ENCODE measurements at places on chromosomes 7 and 10.

GRCh38 chr7:38448584-38449234 is 175.3 kb upstream of the TARP start:
- no peak for DNase-seq

DNA sequence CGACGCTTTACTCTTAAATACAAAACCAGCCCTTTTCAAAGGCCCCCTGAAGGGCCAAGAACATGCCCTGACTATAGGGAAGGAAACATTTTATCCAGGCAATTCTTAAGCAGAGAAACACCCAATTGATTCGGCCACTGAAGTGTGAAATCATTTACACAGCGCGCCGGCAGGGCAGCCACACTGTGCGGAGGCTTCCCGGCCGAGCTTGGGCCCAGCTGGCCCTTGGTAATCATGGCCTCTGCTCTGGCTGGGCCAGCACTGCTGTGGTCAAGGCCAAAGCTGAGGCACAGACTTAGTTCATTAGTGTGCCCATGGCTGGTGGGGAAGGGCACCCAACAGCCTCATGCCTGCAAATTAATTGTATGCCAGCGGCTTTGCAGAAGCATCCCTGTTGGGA is 143.7 kb upstream of the HABP2 start:
- DNase-seq: no peak

DNA sequence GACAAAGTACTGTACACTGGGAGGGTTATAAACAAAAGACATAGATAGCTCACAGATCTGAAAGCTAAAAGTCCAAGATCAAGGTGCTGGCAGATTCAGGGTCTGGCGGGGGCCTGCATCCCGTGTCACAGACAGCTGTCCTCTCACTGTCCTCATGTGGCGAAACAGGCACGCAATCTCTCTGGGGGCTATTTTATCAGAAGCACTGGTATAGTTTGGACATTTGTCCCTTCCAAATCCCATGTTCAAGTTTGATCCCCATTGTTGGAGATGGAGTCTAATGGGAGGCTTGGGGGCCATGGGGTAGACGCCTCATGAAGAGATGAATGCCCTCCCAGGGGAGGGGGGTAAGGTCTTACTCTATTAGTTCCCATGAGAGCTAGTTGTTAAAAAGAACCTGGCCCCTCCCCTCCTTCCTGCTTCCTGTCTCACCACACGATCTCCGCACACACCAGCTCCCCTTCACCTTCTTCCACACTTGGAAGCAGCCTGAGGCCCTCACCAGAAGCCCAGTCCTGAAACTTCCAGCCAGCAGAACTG is 72.5 kb upstream of the UCN3 start:
- no peak for DNase-seq

- DNase-seq: no peak
These were observed 33.4 kb upstream of the FAM133B start for GRCh38 chr7:92623544-92623943.

DNA sequence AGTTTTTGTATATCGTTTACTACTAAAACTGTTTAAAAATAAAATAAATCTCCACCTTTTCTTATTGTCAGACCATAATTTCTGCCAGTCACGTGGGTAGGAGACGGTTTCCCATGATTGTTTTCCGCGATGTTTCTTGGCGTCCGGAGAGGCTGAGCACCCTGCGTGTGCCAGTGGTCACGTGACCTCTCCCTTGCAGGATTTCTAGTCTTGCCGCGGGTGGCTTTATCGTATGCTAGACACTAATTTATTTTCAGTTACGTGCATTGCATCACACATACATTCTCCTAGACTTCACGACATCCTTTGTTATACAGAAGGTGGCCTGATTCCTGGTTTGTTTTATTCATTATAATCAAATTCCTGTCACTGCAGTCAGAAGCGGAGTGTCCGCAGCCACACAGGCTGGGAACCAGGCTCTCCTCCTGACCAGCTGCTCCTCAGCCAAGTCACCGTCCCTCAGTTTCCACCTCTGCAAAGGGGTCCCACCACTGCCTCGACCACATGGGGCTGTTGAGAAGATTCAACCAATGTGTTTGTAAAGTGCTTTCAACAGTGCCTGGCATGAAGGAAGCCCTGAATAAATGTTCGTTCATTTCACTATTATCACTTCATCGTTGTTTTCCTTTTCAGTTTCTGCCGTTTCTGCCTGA is 203.2 kb upstream of the PPP2R2D start:
- no peak for DNase-seq

DNA sequence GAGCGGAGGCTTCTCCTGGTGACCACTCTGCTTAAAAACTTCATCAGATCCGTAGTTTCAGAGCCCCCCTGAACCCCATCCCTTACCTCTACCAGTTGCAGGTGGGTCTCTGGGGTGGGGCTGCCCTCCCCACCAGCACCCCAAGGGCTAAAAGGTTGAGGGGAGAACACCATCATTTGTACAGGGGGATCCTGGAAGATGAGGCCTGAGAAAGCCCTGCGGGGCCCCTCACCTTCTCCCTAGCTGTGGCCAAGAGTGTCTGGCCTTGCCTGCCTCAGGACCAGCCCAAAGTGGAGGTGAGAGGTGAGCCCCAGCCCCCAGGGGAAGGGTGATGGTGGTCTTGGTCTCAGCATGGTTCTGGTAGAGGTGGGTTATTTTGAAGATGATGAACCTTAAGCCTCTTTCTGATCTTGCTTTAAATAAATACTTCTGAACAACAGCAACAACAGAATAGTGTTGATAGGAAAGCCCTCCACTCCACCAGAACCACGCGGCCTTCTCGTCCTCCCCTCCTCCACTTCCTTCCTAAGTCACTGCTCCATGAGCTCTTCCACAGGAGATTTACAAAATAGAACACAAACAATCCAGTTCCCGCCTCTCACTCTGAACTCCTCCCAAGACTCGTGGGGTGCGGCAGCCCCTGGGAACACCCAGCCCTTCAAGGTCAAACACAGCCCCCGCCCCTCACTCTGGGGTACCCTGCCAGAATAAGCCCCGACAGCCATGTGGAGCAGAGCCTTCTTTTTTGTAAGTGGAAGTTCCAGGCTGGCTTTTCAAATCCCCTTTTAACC is 169.1 kb downstream of the EGFR start:
- no peak for DNase-seq

- no peak for DNase-seq
These were observed 91.3 kb downstream of the KIAA1549 start for GRCh38 chr7:138889582-138890498.

DNA sequence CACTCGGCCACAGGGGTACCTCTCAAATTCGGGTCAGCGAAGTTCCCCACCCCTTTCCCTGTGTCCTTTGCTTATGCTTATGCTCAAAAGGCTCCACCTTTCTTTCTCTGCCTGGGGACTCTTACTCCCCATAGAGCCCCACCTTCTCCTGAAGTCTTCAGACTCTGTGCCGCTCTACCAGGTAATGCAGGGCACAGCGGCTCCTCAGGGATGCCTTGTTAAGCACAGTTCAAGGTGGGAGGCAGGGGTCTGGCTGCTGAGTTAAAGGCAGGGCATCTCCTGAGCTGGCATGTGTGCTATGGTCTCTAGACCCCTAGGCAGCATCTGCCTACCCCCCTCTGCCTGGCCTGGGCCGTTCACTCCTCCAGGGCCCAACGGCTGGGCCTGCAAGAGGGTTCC is 3.0 kb upstream of the CXCL12 start:
- no peak for DNase-seq
